Panc1 (cell line): ENCODE measurements at places on chromosomes 3 and 15. TPM values are rescaled to one million over a fixed set of nuclear protein-coding genes. Genes with fewer than 3 reads are reported as not detected.

The DLL4 gene
- 0.31 TPM for total RNA-seq

The RTP4 gene
- 2.5 TPM for total RNA-seq

The TMED3 gene
- 137 TPM for total RNA-seq

The HTR3E gene
- total RNA-seq: not detected

The PCOLCE2 gene
- 14.6 TPM for total RNA-seq

DNA sequence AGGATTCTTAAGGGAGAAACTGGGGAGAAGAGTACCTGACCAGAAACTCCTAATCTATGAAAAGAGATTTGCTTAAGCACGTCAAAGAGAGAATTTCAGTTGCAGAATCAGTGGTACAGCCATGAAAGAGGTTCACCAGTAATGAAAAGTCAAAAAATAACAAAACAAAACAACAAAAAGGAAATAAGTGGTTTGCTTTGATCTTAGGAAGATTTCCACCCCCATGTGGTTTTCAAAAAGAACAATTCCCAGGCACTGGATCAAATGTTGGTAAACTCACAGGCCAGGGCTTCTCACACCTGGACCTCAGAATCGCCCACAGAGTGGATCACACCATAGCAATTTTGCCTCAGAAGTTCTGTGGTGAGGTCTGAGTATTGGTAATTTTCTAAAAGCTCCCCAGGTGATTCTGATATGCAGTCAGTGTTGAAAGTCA, 67.5 kb downstream of the TMEM39A start:
- DNase-seq: no peak

GRCh38 chr15:79680720-79681119, 216.1 kb downstream of the MTHFS start:
- DNase-seq: no peak

DNA sequence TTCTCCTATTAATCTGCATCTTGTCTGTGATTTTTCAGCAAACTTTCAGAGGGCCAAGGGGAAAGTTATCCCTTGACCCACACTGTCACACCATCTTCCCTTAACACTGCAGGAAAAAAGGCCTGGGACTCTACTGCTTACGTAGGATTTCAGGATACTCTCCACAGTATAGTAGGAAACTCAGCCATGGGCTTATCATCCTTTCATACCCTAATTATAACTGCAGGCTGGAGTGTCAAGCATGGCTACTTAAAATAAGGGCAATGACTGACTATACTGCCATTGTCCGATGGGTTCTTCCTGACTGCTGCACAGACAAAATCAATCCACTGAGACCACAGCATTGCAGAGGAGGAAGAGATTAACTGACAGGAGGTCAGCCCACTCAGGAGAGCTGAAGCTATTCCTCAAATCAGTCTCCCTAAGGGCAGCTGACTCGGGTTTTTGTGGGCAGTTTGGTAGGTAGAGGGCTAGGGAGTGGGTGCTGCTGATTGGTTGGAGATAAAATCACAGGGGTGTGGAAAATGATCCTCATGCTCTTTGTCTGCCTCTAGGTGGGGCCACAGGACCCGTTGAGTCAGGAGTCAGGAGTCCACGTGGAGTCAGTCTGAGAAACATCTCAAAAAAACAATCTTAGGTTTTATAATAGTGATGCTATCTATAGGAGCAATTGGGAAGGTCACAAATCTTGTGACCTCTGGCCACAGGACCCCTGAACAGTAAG, 118.2 kb upstream of the STRIT1 start:
- DNase-seq: no peak

DNA sequence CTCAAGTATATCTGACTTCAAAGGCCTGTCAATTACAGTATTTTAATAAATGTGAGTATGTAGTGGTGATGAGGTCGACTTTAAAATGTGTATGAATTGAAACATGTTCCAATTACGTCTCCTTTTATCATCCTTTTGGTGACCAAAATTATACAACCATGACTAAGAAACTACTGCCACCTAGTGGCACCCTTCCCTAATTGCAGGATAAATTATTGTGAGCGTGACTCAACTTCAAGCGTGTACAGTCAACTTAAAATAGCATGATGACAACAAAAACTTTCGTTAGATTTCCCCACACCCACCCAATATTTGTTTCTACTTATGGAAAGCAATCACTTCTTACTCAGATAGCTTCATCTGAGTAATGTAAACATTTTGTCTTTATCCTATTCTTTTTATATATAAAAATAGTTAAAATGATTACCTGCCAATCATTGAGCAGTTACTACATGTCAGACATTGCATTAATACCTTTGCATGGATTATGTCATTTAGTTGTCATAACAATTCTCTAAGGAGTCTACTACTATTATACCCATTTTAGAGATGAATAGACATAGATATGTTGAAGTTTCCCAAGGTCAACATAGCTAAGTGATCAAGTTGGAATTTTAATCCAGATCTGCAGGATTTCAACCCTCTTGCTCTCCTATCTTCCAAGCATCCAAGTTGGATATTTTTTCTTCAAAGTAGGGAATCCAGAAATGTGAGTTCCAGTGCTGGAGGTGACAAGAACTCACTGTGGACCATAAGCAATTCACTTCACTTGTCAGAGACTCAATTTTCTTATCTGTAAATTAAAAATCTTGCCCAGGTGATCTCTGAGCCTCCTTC, 106.0 kb downstream of the MEX3B start:
- peak; percentile 8 for DNase-seq

- DNase-seq: no peak
Observed at GRCh38 chr3:187136337-187136736, 3.0 kb downstream of the RPL39L start.

GRCh38 chr15:52206446-52206845, 15.3 kb upstream of the GNB5 start:
- no peak for DNase-seq

GRCh38 chr3:10281951-10282350, 10.8 kb downstream of the GHRL start:
- no peak for DNase-seq

DNA sequence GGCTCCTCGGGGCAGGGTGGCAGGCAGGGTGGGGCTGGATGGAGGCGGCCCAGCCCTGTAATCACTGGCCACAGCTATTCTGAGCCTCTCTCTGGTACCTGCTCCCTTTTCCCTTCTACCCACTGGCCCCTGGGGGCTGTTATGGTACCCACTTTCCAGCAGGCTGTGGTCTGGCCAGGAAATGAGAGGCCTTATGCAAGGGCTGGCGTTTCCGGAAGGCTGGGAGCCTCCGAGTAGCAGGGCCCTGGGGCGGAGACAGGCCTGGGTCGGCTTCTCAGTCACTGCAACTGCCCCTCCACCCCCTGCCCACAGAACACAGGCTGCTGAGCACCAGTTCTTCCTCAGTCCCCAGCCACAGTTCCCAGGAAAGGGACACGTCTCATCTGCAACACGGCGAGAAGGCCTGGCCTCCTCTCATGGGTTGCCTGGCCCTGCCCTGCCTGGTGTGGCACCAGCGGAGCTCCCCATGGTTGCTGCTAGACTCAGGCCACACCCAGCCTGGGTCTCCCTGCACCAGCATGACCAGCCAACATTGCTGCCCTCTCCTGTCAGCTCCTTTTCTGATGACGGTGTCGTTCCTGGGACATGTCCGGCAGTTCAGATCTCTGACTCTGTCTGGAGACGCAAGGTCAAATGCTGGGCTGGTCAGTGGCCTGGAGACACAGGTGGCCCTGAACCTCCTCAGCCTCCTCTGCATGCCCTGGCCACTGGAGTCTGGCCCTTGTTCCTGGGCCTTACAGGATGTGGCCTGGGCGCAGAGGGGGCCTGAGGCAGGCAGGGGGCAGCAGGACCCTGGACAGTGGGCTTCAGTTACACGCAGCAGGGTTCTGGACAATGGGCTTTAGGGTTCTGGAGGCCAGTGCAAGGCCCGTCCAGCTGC, 6.5 kb downstream of the CHST13 start:
- no peak for DNase-seq

GRCh38 chr15:89090791-89091626, 2.8 kb downstream of the ABHD2 start:
- DNase-seq: no peak

DNA sequence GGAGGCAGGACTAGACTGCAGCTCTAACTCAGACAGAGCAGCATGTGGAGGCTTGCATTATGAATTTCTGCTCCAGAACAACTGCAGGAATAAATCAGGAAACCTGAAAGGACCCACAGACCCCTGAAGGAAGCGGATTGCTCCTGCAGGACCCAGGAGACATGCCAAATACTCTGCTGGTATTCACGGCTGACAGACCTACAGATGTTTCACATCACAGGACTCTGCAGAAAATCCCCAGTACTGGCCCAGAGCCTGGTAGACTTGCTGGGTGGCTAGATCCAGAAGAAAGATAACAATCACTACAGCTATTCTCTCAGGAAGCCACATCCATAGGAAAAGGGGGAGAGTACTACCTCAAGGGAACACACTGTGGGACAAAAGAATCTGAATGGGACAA, 942.1 kb downstream of the AGBL1 start:
- no peak for DNase-seq

- no peak for DNase-seq
Observed at GRCh38 chr3:4719046-4719501, 225.9 kb downstream of the ITPR1 start.

DNA sequence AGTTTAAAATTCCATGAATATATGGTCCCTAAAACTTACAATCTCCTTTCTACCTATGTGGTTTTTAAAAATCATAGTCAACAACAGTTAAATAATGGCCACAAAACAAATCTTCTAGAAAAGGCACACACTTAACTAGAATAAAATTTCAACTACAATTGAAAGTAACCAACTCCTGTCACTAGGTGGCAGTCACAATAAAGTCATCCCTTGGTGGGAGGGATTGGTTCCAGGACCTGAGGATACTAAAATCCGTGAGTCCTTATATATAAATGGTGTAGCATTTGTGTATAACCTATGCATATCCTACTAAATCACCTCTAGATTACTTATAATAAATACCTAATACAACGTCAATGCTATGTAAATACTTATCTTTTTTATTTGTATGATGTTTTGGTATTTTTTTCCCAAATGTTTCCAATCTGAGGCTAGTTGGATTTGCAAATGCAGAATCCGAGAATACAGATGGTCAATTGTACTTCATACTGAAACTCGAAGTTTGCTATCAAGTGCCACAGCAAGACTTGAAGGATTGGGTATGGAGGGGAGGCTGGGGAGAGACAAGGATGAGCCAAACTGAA, 172.6 kb downstream of the FMN1 start:
- no peak for DNase-seq

DNA sequence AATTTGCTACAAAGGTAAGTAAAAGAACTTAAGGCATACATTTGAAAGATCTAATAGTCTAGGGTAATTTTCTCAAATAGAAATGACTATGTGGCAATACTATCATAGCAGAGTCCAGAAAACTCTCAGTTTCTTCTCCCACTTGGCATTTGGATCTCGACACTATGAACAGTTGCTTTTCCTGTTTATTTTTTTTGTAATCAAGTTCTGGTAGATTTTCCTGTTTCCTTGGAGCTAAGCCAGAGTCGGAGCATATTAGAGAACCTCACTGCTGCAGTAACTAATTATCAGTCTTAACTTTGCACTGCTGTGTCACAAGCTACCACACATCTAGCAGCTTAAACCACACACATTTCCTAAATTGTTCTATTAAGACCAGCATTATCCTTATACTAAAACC, 44.9 kb upstream of the ZNF385D start:
- DNase-seq: no peak

- no peak for DNase-seq
Observed at GRCh38 chr15:99365242-99365641, 114.0 kb downstream of the LRRC28 start.

DNA sequence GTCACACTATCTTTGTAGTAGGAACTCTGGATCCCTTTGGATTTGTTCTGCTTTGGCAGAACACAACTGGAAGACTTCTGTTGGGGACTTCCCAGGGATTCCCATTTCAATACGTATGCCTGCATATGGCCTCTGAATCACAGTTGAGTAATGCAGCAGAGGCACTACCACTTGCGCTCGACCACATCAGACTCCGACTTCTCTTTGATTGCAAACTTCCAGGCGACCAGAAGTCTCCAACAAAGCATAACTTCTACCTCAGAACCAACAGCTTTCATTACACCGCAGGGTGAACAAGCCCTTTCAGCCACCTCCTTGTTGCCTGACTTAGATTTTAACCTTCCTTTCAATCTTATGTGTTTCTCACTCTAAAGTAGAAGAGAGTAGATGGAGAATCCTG, 924.4 kb downstream of the IGSF11 start:
- DNase-seq: no peak

GRCh38 chr3:64718976-64719375, 31.2 kb upstream of the ADAMTS9 start:
- DNase-seq: no peak

GRCh38 chr3:32886911-32887310, 64.5 kb upstream of the CCR4 start:
- no peak for DNase-seq

GRCh38 chr3:123287962-123288302, 86.2 kb downstream of the SEC22A start:
- no peak for DNase-seq

DNA sequence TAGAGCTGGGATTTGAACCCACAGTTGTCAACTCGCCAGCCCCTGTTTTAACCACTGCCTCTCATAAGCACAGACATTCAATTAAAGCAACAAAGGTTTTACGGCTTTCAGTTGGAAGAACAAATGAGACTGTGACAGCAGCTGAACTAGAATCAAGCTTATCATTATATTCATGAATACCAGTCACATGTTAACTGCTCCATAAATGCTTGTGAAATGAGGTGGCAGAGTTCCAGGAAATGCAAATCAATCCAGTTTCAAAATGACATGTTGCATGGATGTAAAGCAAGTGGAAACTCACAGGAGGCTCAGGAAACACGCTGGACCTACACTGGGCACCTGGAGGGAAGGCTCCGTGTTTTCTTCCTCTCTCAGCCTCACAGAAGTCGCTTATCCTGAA, 3.9 kb downstream of the GP5 start:
- DNase-seq: no peak

DNA sequence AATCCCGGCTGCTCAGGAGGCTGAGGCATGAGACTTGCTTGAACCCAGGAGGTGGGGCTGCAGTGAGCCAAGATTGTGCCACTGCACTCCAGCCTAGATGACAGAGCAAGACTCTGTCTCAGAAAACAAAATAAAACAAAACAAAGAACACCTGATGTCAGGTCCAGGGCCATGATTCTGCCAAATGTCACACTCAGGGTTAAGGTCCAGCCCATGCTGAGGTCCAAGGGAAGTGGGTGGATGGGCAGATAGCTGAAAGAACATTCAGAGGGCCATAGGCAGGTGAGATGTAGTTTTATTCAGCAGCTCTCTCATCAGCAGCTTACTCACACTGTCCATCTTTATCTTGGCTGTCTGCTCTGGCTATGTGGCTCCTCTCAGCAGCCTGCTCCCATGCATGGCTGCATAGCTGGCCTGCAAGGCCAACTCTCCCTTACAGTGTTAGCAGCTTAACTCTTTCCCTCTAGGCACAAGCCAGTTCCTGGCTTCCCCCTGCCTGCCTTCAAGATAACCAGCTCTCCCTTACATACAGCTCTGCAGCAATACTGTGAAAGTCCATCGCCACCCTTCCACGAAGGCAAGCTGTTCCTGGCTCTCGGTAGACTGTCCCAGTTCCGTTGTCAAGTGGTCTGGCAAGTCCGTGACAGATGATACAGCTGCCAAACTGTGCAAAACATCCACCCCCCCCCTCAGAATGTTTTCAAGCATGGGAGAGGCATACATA, 62.4 kb upstream of the SIAH2 start:
- no peak for DNase-seq
